ENCODE measurements at places on chromosomes 4 and X.

DNA sequence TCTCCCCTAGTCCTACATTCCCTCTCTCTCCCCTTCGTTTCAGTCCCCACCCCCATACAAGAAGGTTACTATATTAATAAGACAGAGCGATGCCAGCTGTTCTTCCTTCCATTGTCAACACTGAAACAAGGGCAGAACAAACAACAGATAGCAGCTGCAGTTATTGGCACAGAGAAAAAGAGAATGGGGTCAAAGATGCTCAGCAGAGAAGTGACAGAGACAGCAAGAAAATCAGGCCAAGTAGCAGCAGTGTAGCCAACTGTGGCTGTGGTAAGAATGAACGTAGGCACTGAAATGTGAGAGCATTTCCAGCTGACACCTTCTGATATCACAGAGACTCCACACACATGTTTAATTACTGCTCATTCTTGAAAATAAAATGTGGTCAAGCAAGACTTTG lies 641.8 kb downstream of the FSTL5 start:
- no peak for DNase-seq

DNA sequence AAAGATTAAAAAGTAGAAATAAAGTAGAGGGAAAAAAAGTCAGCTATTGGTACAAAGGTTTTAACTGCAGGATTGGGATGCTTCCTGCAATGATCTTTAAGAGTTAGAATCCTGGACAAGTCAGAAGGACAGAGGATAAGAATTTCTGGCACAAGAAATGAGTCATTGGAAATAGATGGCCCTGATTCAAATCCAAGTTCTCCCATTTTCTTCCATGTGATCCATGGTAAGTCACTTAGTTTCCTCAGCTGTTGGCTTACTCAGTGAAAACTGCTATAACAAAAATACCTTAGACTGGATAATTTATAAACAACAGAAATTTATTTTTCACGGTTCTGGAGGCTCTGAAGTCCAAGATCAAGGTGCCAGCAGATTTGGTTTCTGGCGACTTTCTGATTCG lies 13.3 kb upstream of the TBC1D19 start:
- no peak for DNase-seq

DNA sequence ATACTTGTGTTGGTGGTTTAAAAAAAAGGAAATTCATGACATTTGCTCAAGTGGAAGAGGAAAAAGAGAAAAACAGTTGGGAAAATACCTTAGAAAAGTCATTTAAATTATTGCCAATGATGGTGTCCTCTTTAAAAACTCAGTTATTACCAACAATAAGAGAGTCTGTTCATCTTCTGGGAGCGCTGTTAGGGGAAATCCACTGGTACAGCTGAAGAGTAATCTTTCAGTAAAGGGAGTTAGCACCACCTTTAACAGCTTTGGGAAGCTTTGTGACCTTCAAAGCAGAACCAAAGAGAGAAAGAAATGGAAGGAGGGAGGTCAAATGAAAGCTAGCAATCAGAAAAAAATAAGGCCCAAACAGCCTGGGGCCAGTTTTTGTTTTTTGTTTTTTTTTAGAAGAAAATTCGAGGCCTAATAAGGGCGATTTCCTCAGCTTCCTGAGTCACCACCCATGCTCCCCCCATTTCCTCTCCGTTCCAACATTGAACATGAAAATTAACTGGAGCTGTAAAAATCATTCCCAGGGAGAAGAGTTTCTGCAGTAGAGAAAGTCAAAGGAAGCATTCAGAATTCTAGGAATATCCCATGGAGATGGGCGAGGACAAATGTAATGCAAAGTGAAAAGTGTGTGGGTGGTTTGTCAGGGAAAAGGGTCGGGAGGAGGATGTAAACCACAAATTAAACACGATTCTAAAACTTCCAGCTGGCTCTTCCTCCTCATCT lies 115.1 kb downstream of the SH3KBP1 start:
- no peak for DNase-seq

- DNase-seq, result no peak
Observed at GRCh38 chr4:184370711-184371389, 103.5 kb downstream of the IRF2 start.

GRCh38 chr4:95998311-95998710 lies 158.4 kb downstream of the PDHA2 start:
- DNase-seq, result no peak

GRCh38 chr4:119733431-119733830 lies 104.8 kb upstream of the PDE5A start:
- DNase-seq, result no peak

DNA sequence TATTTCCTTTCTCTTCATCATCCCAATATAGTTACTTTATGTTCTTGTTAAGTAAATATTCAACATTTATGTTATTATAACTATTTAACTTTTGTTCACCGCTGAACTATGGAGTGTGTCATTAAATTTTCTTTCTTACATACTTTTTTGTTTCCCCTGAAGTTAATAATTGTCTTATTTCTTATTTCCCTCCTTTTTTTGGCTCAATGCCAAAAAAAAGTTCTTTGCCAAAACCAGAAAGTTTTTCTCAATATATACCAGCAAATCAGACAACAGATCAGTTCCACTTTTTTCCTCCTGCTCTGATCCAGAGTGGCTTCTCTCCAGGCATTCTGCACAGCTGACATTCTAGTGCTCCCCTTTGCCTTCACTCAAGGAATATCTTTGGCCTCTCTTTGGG lies 187.0 kb upstream of the PPARGC1A start:
- no peak for DNase-seq

DNA sequence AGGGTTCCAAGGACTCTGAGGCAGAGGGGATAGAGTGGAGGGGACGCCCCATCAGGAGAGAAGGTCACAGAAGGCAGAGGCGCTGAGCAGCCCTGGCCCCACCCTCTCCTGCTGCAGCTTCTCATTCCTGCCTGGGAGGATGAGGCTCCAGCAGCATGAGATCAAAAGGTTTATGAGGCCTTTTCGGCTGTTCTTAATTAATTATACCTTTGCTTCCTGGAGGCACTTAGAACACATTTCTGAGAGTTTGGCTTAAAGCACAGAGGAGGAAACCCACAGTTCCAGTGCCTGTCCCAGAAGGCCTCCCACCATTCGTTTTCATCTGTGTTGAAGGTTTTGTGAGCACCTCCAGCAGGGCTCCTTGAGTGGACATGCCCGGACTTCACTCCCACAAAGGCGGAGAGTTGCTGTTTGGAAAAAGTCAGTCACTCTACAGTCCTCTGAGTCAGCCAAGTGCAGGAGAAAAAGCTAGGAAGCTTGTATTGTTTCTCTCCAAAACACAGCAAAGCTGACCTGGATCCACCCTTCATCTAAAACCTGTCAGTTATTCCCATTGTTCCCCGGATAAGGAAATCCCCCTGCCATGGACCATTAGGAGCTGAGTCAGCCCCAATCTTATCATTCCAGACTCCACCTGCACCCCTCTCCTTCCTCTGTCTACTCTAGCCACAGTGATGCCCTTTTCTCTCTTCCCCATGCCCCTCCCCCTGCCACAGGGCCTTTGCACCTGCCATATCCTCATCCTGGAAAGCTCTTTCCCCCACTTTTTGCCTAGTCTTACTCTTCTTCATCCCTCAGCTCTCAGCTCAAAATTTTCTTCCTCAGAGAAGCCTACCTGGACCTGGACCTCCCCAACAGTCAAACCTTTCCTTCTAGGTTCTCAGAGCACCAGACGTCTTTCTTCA lies 276.8 kb downstream of the FBXW7 start:
- no peak for DNase-seq

GRCh38 chr4:105146276-105147015 lies at the start of gene TET2:
TET2 (plus strand) TSS chr4:105146876; CDS start chr4:105233943, 87,067 bp downstream.
- DNase-seq, result peak; percentile 84

- DNase-seq, result no peak
Observed at GRCh38 chr4:58679886-58680285, 1569.7 kb upstream of the IGFBP7 start.

DNA sequence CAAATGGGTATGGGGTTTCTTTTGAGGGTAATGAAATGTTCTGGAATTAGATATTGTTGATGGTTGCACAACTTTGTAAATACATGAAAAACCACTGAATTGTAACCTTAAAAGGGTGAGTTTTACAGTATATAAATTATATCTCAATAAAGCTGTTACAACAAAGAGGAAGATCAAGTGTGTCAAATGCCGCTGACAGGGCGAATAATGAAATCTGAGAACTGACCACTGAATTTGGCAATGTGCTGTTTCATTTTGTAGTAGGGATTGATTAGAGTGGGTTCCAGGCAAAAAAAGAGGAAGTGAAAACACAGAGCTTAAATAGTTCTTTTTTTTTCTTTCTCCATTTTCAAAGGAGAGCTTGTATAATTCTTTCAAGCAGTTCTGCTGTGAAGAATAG lies 161.1 kb upstream of the NAP1L5 start:
- no peak for DNase-seq

- no peak for DNase-seq
Observed at GRCh38 chr4:86098691-86099090, 261.2 kb downstream of the MAPK10 start.

- DNase-seq, result no peak
Observed at GRCh38 chrX:84188320-84188834, 378 bp upstream of the RPS6KA6 start.

DNA sequence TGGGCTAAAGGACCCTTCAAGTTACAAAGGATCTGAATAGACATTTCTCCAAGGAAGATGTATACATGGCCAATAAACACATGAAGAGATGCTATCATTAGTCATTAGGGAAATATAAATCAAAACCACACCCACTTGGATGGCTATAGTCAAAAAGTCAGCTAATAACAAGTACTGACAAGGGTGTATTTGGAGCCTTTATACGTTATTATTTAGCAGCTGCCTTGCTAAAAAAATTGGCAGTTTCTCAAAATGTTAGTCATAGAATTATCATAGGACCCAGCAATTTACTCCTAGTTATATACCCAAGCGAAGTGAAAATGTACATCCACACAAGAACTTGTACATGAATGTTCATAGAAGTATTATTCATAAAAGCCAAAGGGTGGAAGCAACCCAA lies 112.7 kb upstream of the DUSP21 start:
- DNase-seq, result no peak

DNA sequence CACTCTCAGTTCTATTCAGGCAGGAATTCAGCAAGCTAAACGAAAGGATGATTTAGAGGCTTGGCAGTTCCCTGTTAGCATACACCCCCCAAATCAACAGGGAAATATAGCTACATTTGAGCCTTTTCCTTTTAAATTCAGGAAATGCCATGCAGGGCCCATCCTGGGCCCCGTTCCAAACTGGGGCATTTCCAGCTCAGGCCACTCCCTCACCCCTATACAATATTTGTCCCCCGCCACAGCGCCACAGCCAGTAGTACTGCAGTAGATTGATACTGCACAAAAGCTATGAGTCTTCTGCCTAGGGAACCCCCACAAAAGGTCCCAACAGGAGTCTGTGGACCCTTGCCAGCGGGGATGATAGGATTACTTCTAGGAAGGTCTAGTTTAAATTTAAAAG lies 102.0 kb upstream of the MAPK10 start:
- no peak for DNase-seq

- DNase-seq, result no peak
Observed at GRCh38 chr4:86117705-86118302, 242.0 kb downstream of the MAPK10 start.

GRCh38 chrX:148562846-148563245 lies 62.4 kb downstream of the AFF2 start:
- no peak for DNase-seq

DNA sequence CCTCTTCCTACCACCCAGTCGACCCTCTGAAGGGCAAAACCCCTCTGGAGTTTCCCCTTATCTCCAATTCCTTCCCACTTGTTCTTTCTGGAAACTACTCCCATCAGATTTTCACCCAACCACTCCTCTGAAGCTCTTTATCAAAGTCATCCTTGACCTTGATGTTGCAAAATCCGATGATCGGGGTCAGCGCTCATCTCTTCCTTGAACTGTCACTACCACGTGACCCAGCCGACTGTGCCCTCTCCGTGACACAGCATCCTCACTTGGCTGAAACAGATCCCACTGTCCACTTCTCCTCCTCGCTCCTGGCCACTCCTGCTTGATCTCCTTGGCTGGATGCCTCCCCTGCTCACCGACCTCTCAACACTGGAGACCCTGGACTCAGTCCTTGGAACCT lies 1.1 kb downstream of the CFAP99 start:
- no peak for DNase-seq

- DNase-seq, result no peak
Observed at GRCh38 chr4:17535906-17536305, 20.9 kb downstream of the CLRN2 start.

DNA sequence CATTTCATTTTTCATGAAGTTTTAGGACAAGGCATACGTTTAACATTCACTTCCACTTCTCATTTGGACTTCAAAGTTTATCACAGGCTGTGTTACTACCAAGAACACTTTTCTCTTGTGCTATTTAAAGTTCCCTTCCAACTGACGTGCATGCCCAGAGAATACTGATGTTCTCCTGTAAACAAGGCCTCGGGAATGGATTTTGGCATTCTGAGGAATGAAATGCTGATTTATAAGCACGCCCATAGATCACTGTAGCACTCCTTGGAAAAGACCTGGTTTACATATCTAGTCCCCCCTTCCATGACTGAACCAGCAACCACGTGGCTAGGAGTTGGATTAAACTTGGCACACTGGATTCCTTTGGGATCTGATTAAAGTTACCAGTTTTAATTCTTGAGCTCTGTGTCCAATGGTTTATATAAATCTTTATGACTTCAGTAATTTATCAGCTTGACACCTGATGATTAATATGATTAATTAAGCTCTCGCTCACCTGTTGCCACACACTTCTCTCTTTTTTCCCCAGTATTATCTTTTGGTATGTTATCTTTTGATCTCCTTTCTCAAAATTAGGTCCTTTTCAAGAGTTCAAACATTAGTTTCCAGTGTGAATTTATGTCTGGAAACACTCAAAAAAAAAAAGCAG lies 122.4 kb upstream of the HAND2 start:
- DNase-seq, result no peak

DNA sequence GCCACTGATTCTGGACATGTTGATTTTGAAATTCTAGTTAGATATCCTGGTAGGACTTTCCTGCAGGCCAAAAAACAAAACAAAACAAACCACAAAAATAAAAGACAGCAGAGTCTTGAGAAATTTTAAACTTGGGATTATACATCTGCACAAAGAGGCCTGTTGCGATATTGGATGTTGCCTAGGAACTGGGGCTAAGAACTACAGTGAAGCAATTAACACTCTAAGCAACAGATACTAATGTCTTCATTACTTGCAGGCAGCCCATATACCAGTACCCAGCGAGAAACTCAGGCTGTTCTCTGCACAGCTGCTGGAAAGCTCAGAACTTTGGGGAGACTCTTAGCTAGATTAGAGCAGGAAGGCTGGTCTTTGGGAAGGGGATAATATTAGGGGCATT lies 69.1 kb upstream of the SCOC start:
- DNase-seq, result no peak

GRCh38 chr4:187415231-187415630 lies 580.3 kb upstream of the ZFP42 start:
- no peak for DNase-seq

- no peak for DNase-seq
Observed at GRCh38 chr4:139077567-139078355, 62.2 kb downstream of the NOCT start.

- no peak for DNase-seq
Observed at GRCh38 chrX:1134976-1135375, 77.5 kb downstream of the CRLF2 start.

DNA sequence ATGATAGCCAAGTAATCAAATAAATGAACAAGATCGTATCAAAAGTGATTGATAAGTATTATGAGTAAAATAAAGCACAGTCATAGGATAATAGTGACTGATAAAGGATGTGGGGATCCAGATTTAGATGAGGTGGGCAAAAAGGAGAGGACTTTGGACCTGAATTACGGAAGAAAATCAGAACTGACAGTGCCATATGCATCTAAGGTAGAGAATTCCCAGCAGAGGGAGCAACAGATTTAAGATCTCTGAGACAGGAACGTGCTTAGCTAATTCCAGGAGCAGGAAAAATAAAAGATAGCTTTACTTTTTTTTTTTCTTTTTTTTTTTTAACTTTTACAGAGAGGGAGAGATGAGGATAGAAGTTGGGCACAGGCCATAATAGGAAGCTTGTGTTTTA lies 189.9 kb downstream of the NWD2 start:
- DNase-seq, result no peak
